ENCODE measurements at places on chromosomes 6 and 20.

DNA sequence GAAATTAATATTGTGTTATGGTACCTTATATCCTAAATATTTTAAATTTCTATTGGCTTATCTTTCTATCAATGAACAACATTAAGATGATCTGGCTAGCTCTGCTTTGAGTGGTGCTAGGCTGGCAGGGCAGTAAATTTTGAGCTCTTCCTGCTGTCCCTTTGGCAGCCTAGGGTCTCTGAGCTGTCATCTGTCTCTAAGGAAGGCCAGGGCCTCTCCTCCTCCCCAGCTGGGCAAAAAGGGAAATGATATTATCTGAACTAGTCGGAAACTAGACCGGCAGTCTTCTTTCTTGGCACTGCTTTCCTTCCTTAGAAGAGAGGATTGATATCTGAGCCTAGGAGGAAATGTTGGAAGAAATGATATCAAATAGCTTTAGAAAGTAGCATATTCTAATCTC is 176.7 kb upstream of the BTBD3 start:
- no peak for DNase-seq

- peak; percentile 40 for DNase-seq
Observed at GRCh38 chr20:64084685-64085152, 521 bp upstream of the LKAAEAR1 start.

DNA sequence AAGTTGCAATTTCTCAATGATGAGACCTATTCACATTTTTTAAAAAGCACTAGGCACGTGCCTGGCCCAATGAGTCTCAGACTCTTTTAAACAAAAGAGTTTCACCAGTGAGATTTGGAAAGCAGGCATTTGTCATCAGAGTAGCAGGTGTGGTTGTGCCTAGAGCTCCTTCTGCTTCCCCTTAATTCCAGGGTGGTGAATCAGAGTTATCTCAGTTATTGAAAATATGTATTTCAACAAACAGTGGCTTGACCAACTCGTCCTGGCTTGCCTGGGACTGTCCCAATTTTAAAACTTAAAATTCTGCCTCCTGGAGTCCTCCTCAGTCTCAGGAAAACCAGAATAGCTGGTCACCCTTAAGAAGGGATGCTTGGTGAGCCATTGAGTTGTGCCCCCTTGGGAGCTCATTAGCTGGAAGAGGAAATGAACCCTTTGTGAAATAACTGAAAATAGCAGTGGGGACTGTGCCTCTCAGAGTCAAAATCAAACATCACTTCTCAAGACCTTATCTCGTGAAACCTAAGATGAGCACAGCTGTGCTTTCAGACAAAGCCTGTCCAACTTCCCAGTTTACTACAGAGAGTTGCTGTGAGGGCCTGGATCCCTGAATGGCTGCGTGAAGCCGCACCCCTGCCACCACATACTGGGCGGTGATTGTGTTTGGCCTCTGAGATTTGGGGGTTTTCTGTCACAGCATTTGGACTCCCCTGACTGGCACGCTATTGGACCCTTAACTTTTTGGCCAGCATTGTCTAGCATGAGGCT is 116.3 kb downstream of the ANKRD60 start:
- DNase-seq: no peak

DNA sequence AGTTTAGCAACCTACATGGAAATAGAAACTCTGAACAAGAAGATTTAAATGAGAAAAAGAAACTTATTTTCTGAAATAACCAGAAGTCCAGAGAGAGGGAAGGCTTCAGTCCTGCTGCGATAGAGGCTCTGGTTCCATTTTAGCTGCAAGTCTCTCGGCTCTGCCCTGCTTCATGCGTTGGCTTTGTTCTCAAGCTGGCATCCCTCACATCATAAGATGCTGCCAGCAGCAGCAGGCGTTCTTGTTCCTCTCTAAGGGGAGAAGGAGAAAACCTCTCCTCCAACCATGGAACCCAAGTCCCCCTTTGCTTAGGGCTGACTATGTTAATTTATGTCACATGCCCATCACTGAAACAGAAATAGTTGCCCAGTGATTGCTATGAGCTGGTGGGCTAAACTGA is 46.4 kb upstream of the PMEPA1 start:
- DNase-seq: no peak

- DNase-seq: peak; percentile 86
Observed at GRCh38 chr6:139134817-139135577, at the start of gene HECA. TSS of gene HECA (plus strand) at chr6:139135080. CDS start at chr6:139135397, 317 bp downstream.

DNA sequence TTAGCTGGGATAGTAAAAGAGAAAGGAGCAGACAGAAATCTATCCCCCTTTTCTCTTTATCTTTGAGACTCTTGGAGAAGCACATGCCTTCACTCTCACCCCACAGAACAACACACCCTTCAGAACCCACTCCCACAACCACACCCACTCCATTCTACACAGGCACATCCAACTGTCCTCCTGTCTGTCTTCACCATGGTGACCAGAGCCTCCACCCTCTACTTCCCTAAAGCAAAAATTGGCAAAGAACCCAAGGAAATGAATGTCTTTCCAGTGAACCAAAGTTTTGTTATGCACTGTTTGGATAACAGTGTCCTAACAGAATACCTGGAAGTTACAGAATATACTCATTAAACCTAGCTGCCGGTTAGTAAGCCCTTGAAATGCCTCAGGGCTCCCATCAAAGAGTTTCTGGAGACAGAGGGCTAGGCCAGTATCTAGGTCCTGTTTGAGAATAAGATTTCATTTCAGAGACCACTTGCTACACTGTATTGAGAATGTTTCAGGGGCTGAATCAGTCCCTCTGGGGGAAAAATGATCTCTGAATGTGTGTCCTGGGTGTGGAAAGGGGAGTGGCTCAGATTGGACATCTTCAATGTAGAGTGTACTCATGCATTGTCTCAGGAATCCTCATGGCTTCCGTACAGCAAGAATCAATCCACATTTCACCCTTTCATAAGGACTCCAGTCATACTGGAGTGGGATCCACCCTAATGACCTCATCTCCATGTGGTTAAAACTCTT is 101.1 kb downstream of the LY86 start:
- no peak for DNase-seq

DNA sequence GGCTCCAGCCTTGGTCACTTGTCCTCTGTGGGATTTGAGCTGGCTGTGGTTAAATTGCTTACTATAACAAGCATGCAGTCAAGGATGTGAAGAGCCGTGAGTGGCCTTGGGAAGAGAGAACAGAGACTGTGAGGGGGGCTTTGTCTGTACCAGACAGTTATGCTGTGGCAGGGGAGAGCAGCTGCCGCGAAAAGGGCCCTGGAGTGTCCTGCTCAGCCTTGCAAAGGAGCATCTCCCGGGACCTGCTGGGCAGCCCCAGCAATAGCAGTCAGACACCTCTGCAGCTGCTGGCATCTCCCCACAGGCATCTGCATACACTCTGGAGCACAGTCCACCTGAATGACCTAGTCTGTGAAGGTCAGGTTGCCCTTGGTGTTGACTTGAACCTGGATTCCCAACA is 6.3 kb downstream of the EBF4 start:
- no peak for DNase-seq

DNA sequence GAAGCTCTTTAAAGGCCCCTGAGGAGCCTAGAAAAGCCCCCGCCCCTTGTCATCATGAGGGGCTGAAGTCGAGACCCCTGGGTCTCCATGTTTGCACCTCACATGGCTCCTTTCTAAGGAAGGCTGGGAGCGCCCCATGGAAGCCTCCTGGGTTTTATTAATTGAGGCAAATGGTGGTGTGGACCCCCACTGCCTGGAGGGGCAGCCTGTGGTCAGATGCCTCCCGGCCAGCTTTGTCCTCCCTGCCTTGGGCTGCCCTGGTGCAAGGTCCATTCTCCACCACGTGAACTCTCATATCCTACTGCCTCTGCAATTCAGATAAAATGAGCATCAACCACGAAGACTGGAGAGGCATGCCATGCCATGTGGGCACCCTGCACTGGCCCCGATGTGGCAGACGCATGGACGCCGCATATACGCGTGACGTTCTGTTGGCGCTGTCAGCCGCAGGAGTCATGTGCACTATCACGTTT is 295.5 kb downstream of the TAF4 start:
- DNase-seq: no peak

DNA sequence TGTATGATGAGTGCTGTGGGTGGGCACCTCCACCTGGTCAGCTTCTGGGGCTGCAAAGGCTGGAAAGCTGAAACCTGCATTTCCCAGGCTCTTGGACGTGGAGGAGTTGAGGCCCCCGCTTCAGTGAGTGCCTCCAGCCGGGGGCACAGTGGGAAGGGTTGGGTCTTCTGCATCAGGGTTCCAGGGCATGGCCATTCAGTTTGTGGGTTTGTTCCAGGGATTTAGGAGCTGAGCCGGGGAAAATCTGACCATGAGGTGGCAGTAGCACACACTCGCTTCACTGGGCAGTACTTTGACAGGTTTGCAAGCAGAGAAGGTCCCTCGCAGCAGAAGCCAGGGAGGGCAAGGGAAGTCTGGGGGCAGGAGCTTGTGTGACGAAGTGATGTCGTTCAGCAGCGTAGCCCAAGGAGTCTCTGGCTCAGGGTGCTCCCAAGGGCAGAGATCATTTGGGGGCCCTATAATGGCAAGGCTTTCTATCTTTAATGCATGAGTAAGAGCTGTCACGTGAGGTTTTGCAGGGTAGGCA is 69.5 kb upstream of the SULF2 start:
- DNase-seq: peak; percentile 36

- peak; percentile 84 for DNase-seq
Observed at GRCh38 chr6:33716379-33716778, 4.9 kb upstream of the UQCC2 start.

GRCh38 chr20:63121246-63121645 is 94.7 kb downstream of the YTHDF1 start:
- no peak for DNase-seq

DNA sequence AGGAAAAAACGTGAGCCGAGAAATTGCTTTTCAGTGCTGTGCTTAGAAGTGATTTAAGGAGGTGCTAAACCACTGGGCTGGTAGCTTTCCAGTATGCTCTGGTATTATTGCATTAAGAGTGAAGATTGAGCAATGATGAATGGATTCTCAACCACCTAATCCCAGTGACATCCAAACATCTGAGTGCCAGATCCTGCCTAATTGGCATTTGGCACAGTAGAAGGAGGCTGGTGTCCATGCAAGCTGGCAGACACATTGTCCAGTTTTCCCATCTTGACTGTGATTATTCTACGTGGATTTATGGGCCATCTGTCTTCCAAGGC is 398.0 kb upstream of the PLCB4 start:
- DNase-seq: no peak

- DNase-seq: no peak
Observed at GRCh38 chr20:3175270-3175669, 1.9 kb upstream of the LZTS3 start.

- DNase-seq: no peak
Observed at GRCh38 chr6:35282472-35282871, 15.1 kb upstream of the DEF6 start.

DNA sequence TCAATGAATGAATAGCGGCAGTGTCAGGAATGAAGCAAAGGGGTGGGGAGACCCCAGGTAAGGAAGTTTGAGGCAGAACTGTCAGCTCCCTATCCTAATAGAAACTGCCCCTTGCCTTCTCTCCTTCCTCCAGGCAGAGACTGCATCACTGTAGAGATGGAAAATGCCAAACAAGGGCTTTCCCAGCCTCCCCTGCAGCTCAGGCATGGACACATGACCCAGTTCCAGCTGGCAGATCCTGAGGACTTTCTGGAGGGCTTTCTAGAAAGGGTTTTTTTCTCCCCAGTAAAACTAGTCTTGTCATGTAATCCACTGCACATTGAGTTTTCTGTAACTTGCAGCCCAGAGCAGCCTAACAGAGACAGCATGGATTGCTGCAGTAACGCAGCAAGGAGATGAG is 17.9 kb upstream of the PNPLA1 start:
- no peak for DNase-seq

GRCh38 chr20:49054056-49054643 is 8.0 kb downstream of the CSE1L start:
- DNase-seq: no peak

- peak; percentile 38 for DNase-seq
Observed at GRCh38 chr6:2738373-2738979, 12.2 kb downstream of the MYLK4 start.

DNA sequence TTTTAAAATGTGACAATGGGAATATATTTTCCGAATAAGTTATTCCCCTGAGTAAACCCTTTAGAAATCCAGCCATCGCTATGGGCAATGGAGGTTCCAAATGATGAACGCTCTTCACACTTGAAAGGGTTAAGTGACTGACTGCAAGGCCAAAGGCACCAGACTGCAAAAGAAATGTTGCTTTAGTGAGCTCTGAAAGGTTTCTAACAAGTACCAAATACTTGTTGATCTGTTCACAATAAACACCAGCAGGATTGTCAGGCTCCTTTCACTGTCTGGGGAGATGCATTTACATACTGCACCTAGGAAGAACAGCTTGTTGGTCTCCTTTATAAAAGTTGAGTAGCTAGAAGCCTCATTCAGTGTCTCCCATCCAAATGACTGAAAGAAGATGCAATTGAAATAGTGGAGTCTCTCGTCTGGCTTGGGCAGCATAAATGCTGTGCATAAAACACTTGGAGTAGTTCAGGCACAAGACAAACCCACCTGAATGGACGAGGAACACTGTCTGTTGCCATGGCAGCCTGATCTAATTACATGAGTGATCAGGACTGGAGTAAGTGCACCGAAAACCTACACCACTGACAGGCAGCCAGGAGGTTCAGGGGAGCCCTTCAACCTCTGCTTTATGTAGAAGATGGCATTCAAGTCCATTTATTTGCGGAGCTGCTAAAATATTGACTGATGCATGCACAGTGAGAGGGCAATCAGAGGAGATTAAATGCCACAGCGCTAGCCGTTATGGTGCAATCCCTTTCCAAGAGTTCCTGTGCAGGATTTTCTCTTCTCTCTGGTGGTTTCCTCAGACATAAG is 2.9 kb downstream of the ATXN1 start:
- no peak for DNase-seq

- no peak for DNase-seq
Observed at GRCh38 chr6:3746696-3747095, 4.8 kb downstream of the PXDC1 start.

- no peak for DNase-seq
Observed at GRCh38 chr6:125728739-125729138, 20.7 kb upstream of the HEY2 start.

DNA sequence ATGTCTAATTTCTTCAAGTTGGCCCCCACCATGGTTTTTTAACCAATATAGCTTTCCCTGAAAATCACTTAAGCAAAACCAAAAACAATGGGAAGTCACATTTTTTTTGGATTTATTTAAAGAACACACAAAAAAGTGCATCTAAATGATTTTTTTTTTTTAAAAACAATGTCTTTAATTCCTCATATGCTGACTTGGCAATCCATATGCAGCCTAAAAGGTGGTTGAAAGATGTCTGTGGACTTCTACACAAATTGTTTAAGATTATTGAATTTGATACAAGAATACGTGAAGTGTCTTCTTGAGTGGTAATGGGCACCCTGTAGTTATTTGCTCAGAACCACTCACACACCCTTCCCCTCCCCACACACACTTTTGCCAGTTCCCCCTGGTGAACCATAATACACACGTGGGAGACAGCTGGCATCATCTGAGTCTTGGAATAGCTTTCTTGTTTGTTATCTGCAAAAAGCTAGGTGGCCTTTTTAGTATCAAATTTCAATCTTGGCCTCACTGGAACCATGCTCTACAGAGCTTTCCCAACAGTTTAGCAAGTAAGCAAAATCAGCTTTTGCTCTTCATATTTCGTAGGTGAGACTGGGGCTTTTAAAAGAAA is 60.9 kb upstream of the TULP1 start:
- peak; percentile 8 for DNase-seq

Measured in NCI-H2081 (cell line).